ENCODE measurements at places on chromosomes 1 and 21.

DNA sequence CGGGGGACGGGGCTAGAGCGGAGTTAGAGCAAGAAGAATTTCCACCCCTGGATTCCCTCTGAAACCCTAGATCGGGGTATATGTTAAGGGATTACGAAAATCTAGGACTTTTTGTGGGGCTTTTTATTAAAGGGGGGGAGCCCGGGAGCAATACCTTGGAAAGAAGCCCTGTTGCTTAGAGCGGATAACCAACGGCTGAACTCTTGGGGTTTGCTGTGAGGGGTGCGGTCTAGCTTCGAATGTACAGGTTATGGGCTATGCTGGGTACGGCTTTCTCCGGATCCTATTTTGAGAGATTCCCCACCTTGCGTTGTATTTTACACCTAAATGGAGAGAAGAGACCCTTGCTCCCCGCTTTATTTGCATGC, 626 bp downstream of the DYRK3 start:
- no peak for DNase-seq

DNA sequence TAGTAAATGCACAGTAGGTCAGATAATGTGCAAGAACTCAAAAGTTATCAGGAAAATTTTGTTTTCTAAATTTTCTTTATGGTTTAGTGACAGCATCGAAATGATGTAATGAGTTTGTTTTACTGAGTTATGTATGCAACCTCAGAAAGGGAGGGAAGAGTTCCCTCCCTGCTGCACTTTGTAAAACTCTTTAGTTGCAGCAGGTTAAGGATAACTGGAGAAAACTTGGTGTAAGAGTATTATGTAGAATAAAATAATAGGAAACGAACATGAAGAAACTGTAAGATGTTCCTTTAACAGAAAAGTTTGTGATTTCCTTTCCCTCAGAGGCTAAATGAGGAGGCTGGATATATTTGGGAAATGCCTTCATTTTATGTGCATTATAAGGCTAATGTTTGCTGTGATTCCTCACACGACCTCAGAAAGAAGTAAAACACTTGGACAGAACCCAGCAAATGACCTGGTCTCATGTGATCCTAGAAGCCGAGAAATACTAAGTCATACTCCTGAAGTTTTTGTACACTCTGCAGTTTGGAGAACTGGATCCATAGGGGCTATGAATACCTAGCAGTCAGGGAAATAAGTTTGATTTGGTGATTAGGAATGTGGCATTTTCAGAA, 35.4 kb downstream of the ADGRL2 start:
- no peak for DNase-seq

DNA sequence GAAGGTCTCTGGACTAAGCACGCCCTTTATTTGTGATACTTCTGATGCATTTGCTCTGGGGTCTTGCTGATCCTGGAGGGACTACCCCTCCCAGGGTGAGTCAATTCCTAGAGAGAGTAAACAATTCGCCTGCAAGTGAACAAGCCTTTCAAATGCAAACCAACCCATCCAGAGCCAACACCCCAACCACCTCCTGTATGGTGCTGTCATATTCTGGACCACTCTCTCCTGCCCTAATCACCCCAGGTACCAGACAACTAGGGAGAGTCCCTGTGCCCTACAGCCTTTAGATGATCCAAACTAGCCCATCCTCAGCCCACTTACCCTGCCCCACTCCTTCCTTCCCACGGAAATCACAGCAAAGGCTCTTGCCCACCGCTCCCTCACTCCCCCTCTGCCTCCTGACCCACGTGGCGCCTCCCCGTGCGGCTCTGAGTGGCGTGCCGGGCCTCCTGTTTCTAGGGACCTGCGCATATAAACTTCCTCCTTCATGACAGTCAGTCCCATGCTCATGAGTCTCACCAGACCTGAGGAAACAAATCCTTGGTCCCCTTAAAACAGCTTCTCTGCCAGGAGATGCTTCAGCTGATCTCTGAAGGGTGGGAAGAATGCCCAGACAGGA, 37.2 kb downstream of the ACTA1 start:
- no peak for DNase-seq

DNA sequence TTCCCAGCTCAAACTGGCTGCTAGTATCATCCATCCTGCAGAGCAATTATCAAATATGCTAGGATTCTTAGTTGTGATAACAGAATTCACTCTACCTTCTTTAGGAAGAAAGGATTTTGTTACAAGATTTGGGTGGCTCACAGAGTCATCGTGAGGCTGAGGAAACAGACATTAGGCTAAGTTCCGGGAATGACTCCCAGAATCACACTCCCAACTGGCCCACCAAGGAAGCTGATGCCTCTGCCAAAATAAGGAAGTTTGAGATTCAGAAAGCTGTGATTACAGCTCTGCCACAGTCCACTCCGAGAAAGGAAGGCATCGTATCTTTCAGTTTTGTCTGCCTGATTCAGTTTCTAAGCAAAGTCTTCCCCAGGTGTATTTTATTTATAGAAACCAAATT, 50.6 kb upstream of the LYPLAL1 start:
- no peak for DNase-seq

GRCh38 chr1:44707959-44708831, 22.8 kb downstream of the RNU5D-1 start:
- peak; percentile 12 for DNase-seq

DNA sequence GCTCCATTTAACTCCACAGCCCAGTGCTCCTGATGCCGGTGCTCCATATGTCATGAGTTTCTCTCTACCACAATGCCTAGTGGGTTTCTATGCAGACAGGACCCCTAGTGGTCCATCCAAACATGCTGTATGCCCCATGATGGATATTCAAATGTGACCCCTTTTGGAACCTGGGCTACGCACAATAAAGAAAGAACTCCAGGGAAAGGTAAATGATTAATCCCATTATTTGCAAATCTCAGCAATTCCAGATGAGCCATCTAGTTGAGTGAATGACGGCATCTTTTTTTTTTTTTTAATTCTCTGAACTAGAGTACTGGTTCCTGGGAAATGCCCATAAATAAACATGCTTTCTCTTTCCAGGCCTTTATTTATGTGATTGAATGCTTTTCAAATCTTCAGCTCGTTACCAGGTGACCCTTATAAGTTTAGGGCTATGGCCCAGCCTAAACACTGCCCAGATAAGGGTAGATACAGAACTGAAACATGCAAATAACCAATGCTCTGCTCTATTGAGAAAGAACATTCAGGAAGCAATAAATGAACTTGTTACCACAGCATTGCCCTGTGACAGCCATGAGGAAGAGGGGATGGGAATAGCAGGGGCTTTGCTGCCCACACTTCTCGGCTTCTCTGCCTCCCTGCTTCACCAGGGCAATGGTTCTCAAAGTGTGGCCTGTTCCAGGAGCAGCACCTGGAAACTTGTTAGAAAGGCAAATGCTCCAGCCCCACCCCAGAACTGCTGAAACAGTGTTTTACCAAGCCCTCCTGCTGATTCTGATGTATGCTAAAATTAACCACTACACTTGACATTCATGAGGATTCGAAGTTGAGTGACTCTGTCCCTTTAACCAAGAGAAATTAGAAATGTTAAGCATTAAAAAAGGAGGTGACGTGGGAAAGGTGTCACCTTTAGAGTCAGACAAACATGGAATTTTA, 151.7 kb downstream of the SEC16B start:
- no peak for DNase-seq

- DNase-seq: no peak
Observed at GRCh38 chr1:208027861-208028260, 116.9 kb upstream of the CD34 start.

DNA sequence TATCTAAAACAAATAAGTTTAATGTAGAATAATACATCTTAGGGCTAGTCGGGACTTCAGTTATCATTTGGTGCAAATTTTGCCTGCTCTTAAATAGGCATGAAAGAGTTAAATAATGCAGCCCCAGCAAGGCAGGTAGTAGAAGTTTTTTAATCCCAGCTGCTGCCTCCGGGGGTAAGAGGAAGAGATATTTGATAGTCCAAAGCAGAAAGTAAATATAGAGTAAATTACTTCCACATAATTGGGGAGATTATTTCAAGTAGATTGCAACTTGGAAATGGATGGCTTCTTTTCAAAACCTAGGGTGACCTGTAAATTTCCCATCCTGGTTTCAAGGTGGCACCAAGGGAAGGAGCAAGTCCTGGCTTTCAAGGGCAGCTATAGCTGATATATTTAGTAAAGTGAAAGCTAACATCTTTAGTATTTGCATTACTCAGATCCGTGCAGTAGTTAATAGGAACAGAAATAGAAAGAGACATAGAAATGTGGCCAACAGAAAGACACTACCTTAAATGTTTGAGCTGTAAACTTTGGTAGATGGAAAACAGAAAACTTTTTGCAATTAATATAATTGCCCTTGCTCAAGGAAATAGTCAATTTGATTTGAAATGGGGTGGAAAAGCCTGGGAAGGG, 109.1 kb downstream of the LMO4 start:
- no peak for DNase-seq

- DNase-seq: no peak
Observed at GRCh38 chr21:18163956-18164355, 80.7 kb upstream of the CHODL start.

- no peak for DNase-seq
Observed at GRCh38 chr1:159171254-159171687, at the start of gene CADM3. Gene CADM3, plus strand, starts transcription at chr1:159171615. Its CDS starts 151 bp downstream, at chr1:159171766.

DNA sequence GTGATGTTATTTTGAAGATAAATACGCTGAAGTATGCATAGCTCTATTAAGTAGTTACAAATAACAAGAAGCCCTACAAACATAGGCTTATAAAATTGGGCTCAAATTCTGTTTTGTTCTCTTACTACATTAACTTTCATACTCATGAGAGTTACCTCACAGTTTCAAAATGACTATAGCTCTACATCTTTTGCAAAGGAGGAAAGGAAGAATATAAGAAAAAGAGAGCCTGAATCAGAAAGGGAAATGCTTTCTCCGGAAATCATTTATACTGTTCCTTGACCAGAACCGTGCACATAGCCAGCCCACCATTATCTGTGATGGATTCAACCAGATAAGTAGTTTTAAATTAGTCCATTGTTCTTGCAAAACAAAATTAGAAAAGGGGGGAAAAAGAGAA, 1252.1 kb downstream of the NCAM2 start:
- no peak for DNase-seq

DNA sequence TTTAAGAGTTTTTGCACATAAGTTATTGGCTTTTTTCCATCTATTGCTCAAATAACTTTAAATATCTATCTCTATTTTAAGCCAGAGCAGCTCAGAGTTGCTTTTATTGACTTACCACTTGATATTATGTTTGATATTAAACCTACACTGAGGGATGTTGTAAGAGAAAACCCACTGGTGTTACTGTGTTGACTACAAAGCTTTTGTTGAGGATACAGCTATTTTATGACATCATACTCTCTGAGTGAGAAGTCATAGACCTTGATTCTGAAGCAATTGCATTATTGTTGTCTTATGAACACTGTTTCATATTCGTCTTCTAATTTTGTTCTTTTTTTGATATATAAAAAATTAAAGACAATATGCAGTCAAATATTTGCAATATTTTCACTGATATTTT, 560.4 kb downstream of the PTBP2 start:
- DNase-seq: no peak

GRCh38 chr1:93447481-93448291, at the start of gene FNBP1L:
Gene FNBP1L, plus strand, starts transcription at chr1:93448118. Its CDS starts 164 bp downstream, at chr1:93448282.
- peak; percentile 80 for DNase-seq

DNA sequence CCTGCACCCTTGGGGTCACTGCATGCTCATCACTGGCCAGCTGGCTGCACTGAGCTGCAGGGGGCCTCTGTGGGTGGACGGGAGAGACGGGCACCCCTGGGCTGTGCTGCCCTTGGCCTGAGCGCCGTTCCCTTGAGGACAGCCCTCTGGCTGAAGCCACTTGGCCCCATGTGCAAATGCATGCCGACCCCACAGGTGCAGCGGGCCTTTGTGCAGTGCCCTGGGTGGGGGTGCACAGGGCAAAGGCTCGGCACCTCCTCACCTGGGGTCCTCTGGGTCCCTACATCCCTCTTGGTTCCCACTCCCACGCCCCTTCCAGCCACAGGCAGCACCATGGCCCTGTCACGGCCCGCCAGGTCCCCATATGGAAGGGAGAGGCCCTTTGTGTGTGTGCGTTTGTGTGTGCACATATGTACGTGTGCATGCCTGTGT, 41.3 kb downstream of the COQ8A start:
- no peak for DNase-seq

DNA sequence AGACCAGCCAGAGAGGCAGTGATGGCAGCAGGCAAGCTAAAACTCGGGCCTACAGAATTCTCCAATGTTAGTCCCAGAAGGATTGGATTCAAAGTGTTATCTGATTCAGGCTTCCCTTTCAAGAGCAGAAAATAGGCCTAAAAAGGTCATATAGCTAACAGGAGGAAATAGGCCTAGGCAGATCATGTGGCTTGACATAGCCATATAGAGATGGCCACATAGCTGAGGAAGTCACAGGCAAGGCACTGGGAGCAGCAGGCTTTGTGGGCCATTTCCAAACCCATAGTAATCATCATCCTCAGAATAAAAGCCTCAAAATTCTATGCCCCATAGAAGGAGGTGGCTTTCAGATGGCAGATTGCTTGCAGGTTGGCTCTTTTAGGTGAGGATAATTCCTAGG, 29.0 kb upstream of the LMO4 start:
- no peak for DNase-seq

- no peak for DNase-seq
Observed at GRCh38 chr1:100912019-100912418, 16.1 kb downstream of the SLC30A7 start.

GRCh38 chr1:2279210-2279639, 51.1 kb downstream of the SKI start:
- DNase-seq: no peak

DNA sequence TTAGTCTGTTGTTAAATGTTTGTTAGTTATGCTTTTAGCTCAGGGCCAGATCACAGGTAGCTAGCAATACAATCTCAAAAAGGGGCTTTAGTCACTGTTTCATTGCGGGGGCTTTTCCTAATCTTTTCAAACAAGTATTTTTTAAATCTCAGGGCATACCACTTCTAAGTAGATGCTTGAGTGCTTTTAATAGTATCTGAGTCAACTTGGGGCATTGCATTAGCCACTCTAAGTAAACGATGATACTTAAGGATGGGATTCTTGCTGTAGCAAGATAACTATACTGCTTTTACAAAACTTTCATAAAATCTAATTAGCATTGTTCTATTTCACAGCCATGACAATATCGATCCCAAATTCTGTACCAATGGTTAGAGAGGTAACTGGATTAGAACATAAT, 11.6 kb downstream of the CDC42BPA start:
- no peak for DNase-seq

Measured in GDM1 (cell line).